Neuronal stem cell (in vitro differentiated cells): ENCODE measurements at places on chromosomes 11 and 22.

GRCh38 chr11:34997952-34998528, 81.6 kb downstream of the PDHX start:
- DNase-seq: no peak

DNA sequence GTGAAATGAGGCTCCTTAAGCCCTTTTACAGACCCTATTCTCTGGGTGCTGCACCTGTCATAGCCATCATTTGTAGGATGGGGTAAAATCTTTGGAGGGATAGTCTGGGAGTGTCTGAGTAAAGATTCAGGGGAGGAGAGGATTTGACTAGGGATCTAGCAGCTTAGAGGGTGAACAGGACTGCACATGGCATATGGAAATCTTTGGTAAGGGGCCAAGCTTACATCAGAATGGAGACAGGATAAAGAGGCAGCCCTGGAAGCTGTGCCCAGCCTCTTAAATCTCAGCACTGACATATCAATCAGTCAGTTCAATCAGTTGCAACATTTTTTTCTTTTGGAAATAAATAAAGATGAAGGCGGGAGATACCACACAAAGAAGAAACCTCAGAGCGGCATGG, 301.8 kb upstream of the CADM1 start:
- DNase-seq: no peak

GRCh38 chr11:1988667-1989317, 8.8 kb downstream of the H19 start:
- no peak for DNase-seq

DNA sequence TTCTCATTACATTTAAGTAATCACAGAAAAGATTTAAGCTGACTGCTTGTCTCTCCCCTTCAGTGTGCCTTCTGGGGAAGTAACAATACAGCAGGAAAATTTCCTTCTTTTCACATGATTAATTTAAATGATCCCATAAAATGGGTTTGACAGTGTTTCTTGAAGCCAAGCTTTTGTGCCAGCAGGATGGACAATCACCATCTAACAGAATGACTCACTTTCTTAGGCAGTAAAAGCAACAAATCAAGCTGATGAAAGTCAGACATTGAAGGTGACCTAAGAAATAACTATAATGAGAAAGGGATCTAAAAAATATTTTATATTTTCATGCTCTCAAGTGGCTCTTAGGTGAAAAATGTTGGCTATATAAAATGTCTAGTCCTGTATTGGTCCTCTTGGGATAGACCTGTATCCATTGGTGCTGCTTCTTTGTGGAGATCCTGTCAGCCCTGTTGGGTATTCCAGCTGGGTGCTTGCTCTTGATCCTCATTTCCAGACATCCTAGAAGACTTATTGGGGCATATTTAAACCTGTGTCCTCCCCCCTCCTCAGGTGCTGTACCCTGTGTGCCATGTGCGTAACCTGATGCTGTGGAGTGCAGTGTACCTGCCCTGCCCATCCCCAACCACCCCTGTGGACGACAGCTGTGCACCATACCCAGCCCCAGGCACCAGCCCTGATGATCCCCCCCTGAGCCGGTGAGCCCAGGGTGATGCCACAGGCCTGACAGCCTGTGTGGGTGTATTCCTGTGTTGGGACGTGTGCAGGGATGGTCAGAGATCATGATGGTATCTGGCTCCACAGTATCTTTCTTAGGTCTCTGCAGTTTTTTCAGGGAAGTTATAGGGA, 62.7 kb upstream of the HORMAD2 start:
- DNase-seq: no peak

- DNase-seq: no peak
These were observed 38.4 kb upstream of the CWF19L2 start for GRCh38 chr11:107496011-107496410.

DNA sequence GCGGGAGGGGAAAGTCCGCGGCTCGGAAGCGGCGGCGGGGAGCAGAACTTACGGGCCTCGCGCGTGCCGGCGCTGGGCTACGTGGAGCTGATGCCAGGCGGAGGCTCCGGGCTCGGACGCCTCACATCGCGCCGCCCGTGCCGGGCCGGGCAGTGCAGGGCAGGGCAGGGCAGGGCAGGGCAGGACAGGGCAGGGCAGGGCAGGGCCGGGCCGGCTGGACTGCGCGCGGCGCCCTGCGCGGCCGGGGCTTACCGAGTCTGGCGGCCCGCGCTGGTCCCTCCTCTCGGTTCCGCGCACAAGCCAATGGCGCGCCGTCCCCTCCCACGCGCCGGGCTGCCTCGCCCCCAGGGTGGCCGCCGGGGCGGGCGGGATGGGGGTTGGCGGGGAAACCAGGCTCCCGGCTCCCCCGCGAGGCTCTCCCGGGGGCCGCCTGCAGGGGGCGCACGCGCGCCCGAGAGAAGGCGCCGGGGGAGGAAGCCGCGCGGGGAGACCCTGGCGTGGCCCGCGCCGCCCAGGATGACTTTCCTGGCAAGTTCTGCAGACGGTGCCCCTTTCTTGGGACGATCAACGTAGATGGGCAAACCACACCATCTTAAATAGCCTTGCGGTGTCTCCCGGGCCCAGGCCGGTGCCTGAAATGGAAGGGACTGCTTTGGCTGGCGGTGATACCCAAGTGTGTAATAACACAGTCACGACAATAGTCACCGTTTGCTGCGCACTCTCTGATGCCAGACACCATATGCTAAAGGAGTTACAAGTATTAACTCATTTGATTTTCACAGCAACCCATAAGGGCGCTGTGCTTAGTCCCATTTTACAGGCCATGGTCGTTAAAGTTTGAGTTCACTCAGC, at the start of gene TP53I11:
TP53I11 (minus strand) TSS at position 259 of the 852 bp plus-strand sequence. CDS start 12,548 bp downstream, outside the sequence.
- DNase-seq: peak; percentile 66

DNA sequence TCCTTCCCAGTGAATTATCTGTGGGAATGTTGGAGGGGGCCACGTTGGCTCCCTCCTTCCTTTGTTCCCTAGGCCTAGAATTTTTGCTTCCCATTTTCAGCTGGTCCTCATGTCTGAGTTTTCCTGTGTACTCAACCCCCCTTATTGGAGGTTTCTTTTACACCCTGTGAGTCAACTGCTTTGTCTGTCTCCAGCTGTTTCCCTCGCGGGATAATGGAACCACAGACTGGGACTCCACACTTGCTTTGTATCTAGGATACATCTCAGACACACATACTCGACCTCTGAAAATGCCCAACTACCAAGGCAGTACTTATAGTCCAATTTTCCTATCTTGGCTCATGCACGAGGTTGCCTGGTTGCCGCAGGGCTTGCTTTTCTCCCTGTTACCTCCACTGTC, 352.7 kb upstream of the MPPED2 start:
- DNase-seq: no peak

GRCh38 chr11:76501526-76502202, 56.8 kb downstream of the EMSY start:
- no peak for DNase-seq

DNA sequence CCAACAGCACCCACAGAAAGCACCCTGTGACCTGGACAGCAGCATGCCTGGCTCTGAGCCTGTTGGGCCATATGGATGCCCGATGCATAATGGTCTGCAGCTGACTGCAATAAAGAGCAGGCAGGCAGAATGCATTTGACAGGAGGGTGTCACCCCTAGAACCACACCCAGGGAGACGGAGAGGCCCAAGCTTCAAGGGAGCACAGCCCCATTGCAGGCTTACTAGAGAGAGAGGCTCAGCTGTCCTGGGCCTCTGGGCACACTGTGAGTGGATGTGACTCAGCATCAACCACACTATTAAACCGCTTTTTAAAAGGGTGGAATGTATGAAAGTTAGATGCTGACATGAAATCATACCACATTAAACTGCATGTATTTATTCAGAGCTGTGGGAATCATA, 365.3 kb downstream of the CTTN start:
- DNase-seq: no peak

DNA sequence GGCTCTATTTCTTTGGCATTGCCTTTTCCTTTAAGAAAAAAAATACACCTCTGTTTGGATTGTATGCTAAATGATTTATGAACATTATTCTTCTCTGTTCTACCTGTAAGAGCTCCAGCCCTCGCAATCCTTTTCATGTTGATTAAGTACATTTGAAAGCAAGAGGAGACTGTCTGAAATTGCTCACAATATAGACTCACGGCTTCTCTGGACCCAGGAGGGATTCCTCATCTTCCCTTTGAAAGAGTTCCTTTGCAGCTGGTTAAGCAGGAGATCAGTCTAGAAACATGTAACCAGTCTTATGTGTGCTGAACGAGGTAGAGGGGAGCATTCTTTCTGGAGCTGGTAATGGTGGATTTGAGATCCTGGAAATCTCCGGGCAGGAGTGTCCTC, 47.4 kb downstream of the PKNOX2 start:
- no peak for DNase-seq
